ENCODE measurements at places on chromosomes 12 and 14. TPM values are rescaled to one million over a fixed set of nuclear protein-coding genes. Genes with fewer than 3 reads are reported as not detected.

DTX3 gene
- total RNA-seq = 17.5 TPM

CFAP251 gene
- total RNA-seq = 1.5 TPM

AMHR2 gene
- 0.75 TPM for total RNA-seq

VWF gene
- total RNA-seq = 0.27 TPM

SLC5A8 gene
- not detected for total RNA-seq

ENDOU gene
- not detected for total RNA-seq

AQP5 gene
- total RNA-seq = not detected

BDKRB2 gene
- total RNA-seq = 1.7 TPM

ZNF385A gene
- total RNA-seq = 22.1 TPM

SLC38A4 gene
- total RNA-seq = 0.06 TPM

DAZAP2 gene
- 302 TPM for total RNA-seq

GPRC5A gene
- total RNA-seq = 263 TPM

VRTN gene
- total RNA-seq = not detected

NDRG2 gene
- 2.7 TPM for total RNA-seq

KLHL42 gene
- 20.0 TPM for total RNA-seq

RND1 gene
- 4.3 TPM for total RNA-seq

PKP2 gene
- total RNA-seq = 6.1 TPM

APPL2 gene
- 22.2 TPM for total RNA-seq

RAD9B gene
- total RNA-seq = 0.09 TPM

ADAMTS20 gene
- total RNA-seq = not detected
